Stimulated activated CD4-positive, alpha-beta T cell treated with anti-CD3 and anti-CD28 coated beads, Interleukin-1b, Interleukin-23, amount 100 ng/mL, for 24 hours (primary cell): ENCODE measurements at places on chromosomes 1 and 21.

- no peak for DNase-seq
These were observed 9.0 kb upstream of the ZBTB21 start for GRCh38 chr21:42019101-42019605.

- DNase-seq, result no peak
These were observed 70.5 kb downstream of the STUM start for GRCh38 chr1:226619031-226619430.

DNA sequence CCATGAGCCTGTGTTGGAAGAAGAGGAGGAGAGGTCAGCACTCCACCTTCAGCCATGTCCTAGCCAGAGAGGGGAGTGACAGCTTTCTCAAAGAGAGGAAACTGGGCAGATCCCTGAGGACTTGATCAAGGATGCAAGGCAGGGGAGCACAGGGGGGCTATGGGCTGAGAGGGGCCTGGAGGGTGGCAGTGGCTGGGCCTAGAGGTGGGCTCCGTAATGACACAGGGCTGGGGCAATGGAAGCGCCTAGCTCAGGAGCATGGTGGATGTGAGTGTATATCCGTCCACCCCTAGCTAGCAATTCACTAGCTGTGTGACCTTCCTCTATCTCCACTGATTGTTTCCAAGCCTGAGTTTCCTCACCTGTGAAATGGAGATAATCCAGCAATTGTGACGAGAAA is 32.6 kb downstream of the NEK2 start:
- DNase-seq, result no peak

- DNase-seq, result no peak
These were observed 10.5 kb downstream of the MTX1 start for GRCh38 chr1:155218854-155219591.

GRCh38 chr1:177469519-177469918 is 298.8 kb downstream of the BRINP2 start:
- DNase-seq, result no peak

- DNase-seq, result no peak
These were observed 2.1 kb upstream of the FCRLB start for GRCh38 chr1:161719325-161719611.

- DNase-seq, result no peak
These were observed 3.9 kb downstream of the RPS6KC1 start for GRCh38 chr1:213054733-213055591.

GRCh38 chr1:119251751-119252150 is 111.3 kb upstream of the WARS2 start:
- DNase-seq, result no peak

DNA sequence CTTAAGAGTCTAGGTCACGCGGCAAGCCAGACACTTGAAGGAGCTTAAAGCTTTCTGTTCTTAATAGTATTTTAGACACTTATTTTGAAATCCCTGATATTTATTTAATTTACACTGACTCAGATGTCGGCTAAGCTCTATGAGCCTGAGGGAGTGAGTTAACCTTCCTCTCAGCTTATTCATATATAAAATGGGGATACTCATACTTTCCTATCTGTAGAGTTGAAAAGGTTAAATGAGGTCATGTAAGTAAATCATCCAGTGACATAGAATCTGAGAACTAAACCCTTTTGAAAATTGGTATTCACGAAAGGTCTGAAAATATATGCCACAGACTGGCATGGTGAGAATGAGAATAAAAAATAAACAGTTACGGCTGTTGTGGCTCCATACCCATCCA is 1.4 kb upstream of the GPR161 start:
- DNase-seq, result no peak

DNA sequence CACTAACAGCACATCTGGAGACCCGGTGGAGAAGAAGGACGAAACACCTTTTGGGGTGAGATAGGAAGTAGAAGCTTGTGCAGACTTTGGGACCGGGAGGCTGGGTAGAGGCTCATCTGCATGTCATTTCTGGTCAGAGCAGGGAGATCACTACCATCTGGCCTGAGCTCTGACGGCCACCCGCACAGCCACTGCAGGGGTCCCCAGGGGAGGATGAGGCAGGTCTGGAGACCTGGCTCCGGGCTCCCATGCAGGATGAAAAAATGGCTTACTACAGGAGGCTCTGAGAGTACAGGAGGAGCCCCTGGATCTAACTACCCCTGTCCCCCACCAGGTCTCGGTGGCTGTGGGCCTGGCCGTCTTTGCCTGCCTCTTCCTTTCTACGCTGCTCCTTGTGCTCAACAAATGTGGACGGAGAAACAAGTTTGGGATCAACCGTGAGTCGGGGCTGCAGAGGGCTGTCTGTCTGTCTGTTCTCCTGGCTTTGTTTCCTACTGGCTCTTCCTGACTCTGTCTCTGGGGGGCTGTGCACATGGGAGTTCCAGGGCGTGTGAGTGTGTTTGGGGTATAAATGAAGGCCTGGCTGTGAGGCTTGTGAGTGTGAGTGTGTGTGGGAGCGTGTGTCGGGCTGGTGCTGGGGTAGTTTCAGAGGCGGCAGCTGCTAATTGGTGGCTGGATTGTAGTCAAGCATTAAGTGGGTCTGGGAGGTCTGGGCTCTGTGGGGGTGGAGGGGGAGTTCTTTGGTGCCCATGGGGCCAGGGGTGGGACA is 14.1 kb downstream of the NTRK1 start:
- no peak for DNase-seq

GRCh38 chr1:199549421-199549820 is 478.1 kb upstream of the NR5A2 start:
- no peak for DNase-seq

DNA sequence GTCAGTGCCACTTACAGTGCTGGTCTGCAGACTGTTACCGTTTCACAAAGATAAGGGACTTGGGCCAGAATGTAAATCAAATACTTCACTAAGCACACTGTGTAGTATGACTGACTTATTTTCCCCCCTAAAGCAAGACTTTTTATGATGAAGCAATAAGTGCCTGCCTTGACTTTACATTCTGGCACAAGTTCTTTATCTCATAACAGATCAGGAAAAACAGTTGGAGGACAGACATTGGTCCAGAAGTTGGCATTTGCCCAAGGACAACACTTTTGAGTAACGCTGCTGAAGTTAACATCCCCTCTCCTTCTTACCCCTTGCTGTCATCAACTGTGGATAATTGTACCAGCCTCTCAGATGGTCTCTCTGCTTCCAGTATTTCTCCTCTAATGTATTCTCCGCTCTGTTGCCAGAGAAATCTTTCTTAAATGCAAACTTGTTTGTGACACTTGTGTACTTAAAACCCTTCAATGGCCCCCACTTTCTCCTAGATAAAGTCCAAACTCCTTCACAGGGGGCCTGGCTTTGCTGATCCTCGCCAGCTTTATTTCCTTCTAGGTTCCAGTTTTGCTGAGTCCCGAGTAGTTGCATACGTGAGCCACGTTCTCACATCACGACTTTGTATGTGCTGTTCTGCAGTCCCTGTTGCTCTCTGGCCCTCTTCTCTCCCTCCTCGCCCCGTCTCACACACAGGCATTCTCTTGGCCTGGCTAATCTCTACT is 45.7 kb downstream of the S1PR1 start:
- DNase-seq, result no peak

DNA sequence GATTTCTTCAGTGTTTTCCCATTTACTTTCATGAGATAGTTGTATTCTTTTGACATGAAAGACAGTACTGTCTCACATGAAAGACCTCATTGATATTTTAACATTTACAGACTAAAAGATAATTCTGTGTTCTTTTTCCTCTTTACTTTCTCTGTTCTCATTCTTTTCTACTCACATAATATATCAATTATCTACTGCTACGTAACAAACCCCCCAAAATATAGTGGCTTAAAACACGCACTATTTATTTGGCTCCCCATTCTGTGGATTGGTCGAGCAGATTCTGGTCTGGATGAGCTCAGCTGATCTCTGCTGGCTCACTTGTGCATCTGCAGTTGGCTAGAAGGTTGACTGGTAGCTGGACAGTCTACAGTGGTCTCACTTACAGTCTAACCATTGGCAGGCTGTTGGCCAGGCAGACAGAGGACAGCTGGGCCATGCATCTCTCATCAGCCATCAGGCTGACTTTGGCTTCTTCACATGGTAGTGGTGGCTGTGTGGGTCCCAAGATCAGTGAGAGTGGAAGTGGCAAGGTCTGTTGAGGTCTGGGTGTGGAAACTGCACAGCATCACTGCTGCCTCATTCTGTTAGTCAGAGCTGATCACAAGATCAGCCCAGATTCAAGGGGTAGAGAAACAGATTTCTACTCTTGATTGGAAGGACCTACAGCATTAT is 63.2 kb downstream of the MPZL1 start:
- DNase-seq, result no peak

GRCh38 chr1:26285366-26286063 is 5.6 kb downstream of the SH3BGRL3 start:
- no peak for DNase-seq

- no peak for DNase-seq
These were observed 265.1 kb downstream of the PTPRU start for GRCh38 chr1:29501227-29501976.
